Anterior cingulate cortex (tissue), 58 donors: ENCODE measurements at places on chromosomes 1 and 21.

DNA sequence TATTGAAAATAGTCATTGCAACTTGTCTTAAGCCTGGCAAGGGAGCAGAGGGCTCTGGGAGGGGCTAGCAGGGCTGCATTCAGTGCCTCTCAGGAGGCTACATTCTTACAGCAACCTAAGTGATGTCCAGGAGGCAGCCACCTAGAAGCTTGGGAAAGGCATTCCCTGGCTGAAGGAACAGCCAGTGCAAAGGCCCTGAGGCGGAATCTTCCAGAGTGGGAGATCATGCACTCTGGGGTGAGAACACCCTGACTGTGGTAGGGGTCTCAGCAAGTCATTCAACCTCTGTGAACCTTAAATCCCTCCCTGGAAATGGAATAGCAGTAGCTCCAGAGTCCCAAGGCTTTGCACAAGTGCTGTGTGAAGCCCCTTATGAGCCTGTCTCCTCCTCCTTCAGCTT is 84.1 kb downstream of the TAS1R2 start:
- DNase-seq = no peak

GRCh38 chr1:157110686-157111085 is 11.1 kb upstream of the ETV3L start:
- DNase-seq = no peak

DNA sequence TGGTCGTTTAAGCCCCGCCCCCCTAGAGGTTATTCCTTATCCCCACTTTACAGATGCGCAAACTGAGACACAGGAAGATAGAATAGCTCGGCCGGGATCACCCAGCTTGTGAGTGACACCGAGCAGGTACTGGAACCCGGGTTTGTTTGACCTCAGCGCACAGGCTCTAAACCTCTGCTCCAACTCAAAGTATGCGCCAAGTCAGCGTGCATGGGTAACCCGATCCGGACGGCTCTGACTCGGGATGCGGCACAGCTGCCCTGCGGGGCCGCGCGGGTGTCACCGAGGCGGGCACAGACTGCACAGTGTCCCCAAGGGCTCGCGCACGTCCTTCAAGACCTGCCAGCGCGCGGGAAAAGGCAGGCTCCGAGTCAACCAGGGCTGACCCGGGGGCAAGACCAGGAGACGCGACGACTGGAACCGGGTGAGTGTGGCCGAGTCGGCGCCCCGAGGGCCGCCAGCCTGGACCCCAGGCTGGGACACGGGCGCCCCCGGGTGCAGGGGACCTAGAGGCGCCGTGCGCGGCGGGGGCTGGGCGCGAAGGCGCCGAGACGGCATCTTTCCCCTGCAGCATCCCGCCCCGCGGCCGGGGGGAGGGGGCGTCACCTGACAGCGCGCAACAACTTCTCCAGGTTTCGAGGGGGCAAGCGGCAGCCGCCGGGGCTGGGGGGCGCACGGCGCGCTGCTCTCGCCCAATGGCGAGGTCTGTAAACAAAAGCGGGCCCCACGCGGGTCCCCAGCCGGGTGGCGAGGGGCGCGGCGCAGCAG is 101.9 kb upstream of the SOD1 start:
- no peak for DNase-seq

GRCh38 chr1:11157867-11158266 is 31.3 kb upstream of the ANGPTL7 start:
- no peak for DNase-seq

DNA sequence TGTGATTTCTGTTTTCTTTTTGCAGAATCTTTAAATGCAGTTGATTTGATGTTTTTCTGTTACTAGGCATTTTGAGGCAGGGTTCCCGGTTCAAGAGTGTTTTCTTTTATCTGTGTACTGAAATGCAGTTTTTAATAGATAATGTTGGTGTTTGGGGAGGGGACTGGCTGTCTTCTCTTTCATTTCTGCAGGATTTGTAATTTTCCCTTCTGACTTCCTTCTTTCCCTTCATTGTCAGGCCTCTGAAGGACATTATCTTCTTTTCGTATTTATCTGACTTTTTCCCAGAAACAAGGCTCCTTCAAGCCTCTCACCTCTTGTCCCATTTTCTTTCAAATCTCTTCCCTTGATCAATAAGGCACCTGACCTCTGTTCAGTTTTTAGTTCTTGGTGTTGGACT is 1.5 kb upstream of the GALNT2 start:
- no peak for DNase-seq

DNA sequence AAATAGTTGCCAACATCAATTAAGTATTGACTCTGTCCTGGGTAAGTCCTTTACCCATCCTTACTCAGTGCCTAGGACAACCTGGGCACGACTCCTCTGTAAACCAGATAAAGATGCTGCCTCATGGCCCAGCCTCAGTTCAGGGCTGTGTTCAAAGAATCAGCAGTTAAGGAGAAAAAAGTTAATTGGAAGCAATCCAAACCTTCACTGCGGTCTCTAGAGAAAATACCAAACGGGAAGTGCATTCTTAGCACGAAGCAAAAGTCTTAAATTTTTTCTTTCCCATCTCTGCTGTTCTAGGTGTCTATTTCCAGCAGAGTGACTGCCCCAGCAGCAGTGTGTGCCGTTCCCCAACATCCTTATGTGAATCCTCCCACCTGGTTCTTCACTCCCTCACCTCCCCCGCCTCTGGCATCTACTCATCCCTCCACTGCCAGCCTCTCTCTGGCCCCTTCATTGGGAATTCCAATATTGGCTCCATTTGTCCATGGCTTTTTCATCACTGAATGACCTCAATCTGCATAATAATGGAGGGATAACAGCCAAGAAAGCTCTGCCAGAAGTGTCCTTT is 23.2 kb downstream of the KANK4 start:
- no peak for DNase-seq

DNA sequence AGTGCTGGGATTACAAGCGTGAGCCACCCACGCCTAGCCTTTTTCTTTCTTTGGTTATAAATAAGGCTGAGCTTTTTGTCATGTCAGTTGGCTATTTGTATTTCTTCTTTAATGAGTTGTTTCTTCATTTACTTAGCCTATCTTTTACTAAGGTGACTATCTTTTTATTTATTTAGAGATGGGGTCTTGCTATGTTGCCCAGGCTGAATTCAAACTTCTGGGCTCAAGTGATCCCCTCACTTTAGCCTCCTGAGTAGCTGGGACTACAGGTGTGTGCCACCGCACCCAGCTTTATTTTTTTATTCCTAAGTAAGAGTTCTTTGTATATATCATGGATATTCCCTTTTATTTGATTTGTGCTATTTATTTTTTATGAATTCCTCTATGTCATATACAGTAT is 11.9 kb downstream of the DMBX1 start:
- DNase-seq = no peak

GRCh38 chr1:43253173-43253572 is 16.6 kb upstream of the TMEM125 start:
- no peak for DNase-seq

DNA sequence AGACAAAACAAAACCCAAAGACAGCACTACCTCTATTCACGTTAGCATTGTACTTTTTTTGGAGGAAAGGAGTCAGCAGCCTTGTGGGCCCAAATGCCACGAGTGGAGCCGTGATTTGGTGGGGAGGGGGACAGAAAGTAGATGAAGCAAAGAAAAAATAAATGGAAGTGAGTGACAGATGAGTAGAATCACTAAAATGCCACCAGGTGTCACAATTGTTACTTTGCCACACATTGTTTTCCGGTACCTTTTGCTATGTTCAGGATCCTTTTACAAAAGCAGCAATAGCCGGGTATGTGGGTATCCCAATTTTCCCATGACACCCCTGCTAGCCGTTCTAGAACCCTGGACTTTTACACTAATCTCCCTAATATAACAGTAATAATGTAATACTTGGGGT is 85.0 kb upstream of the AK4 start:
- DNase-seq = no peak

- DNase-seq = no peak
Observed at GRCh38 chr21:21715266-21715969, 717.2 kb downstream of the NCAM2 start.

DNA sequence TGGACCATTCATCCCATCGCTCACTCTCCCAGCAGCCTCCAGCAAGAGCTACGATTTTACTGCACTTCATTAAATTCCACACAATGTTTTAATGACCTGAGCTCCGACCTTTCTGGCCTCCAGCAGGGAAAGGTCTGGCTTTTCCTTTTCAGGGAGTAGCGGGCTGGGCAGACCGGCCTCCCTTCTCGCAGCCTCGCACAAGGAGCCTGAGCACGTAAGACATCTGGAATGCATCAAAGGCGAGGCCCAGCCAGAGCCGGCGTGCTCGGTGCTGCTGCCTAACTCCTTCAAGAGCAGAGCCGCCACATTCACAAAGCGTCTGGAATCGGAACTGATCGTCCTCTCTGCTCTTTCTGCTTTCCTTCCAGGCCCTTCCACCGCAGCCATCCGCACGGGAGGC is 32.5 kb upstream of the FHAD1 start:
- DNase-seq = no peak

DNA sequence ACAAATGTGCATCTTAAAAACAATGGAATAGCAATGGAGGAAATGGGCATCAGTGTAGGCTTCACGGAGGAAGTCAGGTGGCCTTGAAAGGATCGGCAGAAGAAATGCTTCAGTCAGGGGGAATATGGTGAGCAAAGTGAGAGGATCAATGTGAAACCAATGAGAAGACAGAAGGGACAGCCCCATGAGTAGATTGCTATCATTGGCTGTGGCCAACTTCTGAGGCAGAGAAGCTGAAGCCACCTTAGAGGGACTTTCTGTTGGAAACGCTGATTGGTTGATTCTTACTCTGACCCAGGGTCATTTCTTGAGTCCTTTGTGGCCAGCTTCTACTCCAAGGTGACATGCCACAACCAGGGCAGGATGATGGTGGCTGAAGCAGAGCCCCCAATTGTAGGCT is 130.7 kb upstream of the ZNF648 start:
- DNase-seq = no peak

- DNase-seq = no peak
Observed at GRCh38 chr1:239879321-239880170, 212.1 kb upstream of the FMN2 start.

GRCh38 chr1:44030605-44031251 is 534 bp downstream of the SLC6A9 start:
- peak; percentile 68 for DNase-seq
